CMK (cell line): ENCODE measurements at places on chromosomes 6 and 20.
A peak's percentile ranks its signal among the peaks of the same experiment; 100 is the strongest.

- DNase-seq = no peak
Observed at GRCh38 chr6:170095273-170095981, 195.5 kb downstream of the DLL1 start.

DNA sequence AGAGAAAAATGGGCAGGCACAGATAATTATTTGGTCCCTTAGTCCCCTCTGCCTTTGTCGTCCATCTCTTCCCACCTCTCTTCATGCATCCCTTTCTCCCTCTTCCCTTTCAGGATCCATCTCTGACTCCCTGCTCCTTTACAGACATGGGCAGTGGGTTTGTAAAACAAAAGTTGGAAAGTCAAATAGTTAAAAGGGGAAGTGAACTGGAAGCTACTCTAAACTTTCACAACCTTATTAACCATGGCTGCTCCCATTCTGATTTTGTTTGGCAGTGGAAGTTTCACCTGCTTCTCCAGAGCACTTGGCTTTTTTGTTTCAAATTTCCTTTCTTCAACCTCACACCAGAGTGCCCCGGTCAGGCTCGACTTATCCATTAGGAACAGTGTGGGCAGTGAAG lies 1.2 kb downstream of the HLA-DQA2 start:
- DNase-seq = no peak

DNA sequence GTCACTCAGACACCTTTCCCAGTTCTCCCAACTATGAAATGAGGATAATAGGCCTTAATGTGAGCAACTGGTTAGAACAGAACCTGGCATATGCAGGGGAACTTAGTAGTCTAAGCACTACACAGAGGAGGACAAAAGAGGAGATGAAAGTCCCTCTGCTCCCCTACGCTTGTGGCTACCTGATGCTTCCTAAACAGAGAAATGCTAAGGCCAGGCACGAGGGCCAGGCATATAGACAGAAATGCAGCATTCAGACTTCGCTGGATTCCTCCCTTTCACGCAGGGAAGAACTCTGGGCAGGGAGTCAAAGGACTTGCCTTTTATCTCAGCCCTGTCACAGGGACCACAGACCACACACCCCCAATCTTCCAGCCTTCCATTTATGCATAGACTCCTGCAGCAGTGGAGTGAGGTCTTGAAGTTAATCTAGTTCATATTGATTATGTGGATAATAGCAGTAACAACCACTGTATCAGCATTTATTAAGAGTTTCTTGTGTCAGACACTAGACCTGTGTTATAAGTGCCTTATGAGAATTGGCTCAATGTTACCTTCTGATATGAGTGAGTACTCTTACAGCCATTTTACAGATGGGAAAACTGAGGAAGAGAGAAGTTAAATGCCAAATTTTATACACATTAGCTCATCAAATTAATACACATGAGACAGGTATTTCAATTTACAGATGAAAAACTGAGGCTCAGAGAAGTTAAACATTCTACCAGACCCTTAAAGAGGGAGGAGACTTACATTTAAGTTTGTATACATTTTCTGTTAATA lies 27.0 kb upstream of the TRAF3IP2 start:
- DNase-seq = no peak

DNA sequence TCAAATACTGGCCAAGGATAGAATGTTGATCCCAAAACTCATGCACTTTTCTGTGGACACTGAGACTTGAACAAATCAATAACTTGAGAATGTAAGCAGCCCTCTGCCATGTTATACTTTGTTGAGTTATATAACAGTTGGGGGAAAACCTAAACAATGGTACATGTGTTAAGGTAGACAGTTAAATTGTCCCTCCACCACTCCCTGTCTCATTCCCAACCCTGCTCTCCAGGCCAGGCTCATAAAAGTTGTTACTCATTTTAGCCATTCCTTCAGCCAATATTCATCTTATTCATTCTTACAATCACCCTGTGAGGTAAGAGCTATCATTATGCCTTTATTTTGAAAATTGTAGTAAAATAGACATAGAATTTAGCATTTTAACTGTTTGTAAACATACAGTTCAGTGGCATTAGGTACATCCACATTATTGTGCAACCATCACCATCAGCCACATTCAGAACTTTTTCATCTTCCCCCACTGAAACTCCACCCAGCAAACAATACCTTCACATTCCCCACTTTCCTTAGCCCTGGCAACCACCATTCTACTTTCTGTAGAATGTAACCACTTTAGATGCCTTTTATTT lies 38.2 kb upstream of the IER3 start:
- no peak for DNase-seq

DNA sequence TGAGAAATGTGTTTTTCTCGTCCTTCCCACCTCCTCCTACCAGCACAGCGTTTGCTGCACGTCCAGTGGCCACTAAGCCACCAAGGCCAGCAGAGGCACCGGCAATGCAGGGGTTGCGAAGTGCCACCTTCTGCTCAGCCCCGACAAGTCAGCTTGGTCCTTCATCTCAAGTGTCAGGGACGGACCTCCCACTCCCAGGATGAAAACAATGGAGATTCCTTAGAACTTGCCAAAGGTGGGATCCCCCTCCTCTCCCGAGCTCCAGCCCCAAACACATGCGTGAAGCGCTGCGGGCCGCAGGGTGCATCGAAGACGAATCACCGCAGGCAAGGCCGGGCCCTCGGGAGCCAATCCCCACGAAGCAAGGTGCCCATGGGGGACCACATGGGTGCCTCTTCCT lies 60.8 kb downstream of the WDR27 start:
- no peak for DNase-seq

GRCh38 chr6:81293896-81294295 lies 458.6 kb downstream of the TENT5A start:
- DNase-seq = no peak

DNA sequence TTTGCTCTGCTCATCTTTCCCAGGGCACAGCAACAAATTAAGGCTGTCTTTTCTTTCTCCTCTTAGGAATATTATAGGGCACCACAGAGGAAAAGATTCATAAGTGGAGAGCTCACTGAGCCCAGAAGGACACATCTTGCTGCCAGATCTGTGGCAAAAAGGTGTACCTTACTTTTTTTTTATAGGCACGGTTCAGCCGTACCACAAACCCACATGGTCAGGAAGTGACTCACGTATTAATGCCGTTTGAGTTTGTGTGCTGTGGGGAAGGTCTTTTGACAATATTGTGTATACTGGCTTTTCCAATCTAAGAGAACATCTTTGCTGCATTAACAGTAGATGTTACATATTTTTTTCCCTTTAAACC lies 28.4 kb downstream of the PAQR8 start:
- DNase-seq = no peak

DNA sequence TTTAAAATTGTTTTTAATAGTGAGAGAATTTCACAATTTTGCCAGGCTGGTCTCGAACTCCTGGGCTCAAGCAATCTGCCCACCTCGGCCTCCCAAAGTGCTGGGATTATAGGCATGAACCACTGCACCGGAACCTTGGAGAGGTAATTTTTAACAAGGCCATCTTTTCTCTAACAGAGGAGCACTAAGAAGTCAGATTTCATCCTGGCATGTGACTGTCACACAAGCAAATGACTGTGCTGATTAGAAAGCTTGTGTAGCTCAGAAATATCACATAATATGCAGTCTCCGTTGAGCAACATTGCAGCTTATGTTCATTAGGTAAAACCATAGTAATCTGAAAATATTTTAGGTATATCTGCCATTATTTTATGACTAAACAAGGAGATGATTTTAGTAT lies 156.0 kb downstream of the CCDC170 start:
- no peak for DNase-seq

- no peak for DNase-seq
Observed at GRCh38 chr6:124432620-124433019, 529.6 kb upstream of the RNF217 start.

DNA sequence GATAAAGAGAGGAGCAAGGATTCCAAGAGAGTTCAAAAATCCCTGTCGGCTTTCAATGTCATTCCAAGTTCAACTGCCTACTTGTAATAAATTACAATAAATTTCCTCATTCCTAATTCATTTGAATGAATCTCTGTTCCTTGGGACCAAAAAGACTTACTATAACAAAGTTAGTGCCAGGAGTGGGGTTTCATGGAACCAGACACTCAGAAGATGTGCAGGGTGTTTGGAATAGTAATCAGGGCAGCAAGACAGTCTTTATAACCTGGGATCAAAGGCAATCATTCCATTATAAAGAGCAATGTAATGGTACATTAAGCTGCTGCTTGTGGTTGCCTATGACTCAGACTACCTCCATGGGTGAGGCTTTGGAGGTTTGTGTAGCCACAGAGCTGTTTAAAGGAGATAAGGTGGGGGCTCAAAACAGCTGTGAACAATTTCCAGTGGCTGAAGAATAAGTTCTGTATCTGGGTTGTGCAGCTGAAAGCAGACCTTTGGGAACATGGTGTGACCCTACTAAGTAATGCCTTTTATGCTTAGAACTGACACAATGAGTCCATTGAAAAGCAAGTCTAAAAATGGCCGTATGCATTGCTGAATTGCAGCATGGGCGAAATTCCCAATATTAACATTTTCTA lies 159.9 kb downstream of the LINC00237 start:
- DNase-seq = peak; percentile 68

DNA sequence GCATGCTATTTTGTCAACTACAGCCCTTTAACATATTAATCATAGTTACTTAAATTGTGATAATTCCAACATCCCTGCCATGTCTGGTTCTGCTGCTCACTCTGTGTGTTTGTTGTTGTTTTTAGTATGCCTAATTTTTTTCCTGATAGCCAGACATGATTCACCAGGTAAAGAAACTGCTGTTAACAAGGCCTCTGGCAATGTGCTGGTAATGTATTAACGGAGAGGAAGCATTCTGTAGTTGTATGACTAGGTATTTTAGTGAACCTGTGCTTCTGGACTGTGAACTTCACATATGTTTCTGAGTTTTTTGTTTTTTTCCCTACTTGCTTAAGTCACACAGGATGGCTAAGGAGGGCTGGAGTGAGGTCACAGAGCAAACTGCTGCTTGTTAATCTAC lies 4.8 kb downstream of the DYNLT2 start:
- no peak for DNase-seq

DNA sequence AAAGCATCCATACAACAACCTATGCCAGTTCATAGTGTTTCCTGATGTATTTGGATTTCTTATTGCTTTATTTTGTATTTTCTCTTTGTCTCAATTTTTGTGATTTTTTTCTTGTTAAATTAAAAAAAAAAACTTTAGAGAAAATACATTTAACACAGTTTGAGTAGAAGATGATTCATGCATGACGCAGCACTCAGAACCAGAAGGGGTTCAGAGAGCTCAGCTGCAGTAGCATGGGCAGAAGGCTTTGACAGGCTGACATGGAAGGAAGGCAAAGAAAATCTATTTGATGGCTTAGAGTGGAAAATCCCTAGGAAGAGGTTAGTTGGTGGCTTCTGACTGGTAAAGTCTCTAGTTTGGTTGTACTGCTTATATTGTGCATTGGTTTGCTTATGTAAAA lies 207.2 kb upstream of the STXBP5 start:
- no peak for DNase-seq

GRCh38 chr20:48626938-48627736 lies 200.7 kb downstream of the PREX1 start:
- DNase-seq = no peak

GRCh38 chr6:165458134-165458533 lies 148.7 kb upstream of the C6orf118 start:
- no peak for DNase-seq

DNA sequence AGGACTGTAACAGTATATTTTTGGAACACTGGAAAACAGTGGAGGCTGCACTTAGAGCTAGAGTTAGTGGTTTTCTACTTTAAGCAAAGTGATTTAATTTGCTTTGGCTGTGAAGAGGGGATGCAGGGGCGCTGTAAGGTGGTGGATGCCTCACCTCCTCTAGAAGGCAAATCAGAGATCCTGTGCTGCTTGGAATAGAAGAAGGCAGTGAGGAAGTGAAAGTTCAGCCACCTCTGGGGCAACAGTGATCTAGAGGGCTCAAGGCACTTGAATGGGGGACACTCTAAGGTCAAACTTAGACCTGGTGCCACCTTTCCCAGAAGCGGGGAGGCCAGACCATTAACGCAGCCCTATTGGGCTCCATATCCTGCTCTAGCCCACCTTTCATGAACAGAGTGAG lies 19.0 kb upstream of the SNRPB2 start:
- DNase-seq = no peak

DNA sequence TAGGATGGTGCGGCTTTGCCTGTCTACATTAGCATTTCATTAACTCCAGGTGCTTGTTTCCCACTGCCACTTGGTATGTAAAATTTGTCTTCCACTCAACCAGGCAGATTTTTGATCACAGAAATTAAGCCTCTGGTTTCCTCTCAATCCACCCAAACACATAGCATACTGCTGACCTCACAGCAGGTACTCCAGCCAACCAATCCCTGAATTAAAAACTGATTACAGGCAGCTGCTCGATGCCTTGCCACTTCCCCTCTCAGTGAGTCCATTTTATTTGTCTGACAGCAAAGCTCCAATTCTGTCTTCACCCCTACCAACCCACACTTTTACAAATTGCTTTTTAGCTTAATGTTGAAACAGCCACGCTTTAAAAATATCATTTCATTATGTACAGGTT lies 95.2 kb downstream of the PLCB1 start:
- no peak for DNase-seq

DNA sequence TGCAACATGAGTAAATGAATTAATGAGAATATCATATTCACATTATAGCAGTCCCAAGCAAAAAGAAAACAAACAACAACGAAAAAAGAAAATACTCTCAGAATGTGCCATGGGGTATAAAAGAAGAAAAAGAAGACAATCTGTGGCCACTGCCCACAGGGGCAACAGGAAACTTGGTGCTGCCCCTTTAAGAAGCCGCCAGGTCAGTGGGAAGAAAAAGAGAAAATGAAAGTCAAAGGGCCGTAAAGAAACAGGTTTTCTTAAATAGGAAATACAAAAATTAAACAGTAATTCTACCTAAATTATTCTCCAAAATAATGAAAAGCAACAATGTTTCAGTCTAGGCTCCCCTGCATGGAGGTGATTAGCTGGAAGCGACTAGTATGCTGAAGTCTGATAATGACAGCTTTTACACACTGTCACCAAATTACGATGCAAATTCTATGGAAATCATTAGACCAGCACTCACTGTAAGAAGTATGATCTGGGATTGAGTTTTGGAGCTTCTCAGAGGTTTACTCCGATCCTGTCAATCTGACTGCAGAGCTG lies 23.6 kb downstream of the GMDS start:
- DNase-seq = no peak

DNA sequence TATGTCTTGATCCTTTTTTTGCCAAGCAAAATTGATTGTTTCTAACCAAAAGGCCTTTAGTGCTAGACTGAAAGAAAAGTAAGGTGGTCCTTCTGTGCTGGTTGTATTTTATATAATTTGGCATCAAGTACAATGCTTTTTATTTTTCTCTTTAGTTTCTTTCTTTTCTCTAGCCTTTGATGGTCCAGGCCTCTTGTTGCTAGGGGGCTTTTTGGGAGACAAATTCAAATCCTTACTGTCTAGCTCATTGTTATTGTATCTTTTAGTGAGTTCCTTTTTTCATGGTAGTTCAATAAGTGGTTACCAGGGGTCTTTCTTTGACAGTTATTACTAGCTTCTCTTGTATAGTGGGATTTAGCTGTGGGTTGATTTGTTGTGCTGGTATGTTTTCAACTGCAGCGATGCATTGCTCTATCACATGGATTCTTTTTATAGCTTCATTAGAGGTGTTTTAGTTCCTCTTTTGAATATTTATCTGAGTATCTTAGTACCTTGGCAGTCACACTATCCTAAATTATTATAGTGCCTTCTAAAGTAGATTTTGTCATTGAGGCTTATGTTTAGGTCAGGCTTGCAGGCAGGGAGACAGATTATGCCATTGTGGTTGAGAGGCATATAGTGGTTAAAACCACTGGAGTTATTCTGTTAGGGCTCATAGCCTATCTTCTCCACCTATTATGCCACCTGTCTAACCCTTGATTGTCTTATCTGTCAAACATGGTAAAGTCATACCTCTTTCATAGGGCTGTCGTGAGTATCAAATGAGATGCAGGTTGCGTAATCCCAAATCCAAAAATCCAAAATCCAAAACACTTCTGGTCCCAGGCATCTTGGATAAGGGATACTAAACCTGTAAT lies 49.5 kb downstream of the KCNS1 start:
- no peak for DNase-seq
